ENCODE measurements at places on chromosomes 11 and 22.

DNA sequence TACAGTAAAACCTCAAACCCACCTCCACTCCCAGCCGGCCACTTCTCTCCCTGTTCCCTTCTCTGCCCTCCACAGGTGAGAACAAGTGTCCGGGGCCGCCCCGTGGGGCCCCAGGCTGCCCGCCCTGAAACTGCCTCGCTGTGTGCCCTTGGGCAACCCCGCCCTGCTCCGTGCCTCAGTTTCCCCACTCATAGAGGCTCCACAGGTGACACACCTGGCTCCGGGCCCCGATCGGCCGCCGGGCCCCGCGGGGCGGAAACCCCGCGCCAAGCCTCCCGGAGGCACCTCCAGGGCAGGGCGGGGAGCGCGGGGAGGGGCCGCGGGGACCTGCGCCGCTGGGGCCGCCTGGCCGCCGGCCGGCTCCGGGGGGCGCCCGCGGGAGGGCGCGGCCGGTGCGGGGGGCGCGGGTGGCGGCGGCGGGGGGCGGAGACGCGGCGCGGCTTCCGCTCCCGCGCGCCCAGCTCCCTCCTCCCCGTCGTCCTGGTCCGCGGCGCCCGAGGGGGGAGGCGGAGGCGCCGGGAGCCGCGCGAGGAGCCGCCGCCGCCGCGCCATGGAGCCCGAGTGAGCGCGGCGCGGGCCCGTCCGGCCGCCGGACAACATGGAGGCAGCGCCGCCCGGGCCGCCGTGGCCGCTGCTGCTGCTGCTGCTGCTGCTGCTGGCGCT lies at the start of gene LRP5:
TSS of gene LRP5 (plus strand) at position 475 of the 663 bp plus-strand sequence. CDS start at position 599, 124 bp downstream.
- DNase-seq, result no peak

DNA sequence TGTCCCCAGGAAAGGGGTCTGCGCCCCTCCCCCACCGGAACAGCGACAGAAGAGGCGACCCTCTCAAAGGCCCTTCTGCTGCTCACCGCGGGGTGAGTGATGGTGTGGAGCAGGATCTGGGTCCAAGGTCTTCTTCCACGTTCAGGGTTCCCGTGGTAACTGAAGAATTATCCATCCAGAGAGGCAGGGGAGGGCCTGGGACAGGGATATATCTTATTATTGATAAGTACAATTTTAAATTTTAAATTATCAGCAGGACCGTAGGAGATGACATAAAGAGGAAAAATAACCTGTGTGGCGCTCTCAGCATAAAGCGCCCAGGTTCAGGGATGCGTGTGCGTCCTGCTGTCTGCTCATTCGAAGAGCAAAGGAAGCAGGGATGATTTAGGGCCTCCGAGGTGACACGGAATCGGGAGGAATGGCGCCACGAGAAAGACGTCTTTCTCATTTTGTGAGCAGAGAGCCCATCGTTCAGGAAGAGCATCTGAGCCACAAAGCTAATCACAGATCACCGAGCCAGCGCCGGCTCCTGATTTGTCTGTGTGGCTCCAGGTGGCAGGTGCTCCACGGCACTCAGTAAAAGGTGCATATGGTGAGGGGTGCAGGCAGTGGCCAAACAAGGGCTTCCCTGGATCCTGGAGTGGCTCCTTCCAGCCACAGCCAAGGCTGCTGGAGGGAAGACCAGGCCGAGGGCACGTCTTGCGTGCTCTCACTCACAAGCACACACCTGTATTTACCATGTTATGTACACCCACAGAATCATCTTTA lies 19.3 kb downstream of the KRTAP5-5 start:
- no peak for DNase-seq

DNA sequence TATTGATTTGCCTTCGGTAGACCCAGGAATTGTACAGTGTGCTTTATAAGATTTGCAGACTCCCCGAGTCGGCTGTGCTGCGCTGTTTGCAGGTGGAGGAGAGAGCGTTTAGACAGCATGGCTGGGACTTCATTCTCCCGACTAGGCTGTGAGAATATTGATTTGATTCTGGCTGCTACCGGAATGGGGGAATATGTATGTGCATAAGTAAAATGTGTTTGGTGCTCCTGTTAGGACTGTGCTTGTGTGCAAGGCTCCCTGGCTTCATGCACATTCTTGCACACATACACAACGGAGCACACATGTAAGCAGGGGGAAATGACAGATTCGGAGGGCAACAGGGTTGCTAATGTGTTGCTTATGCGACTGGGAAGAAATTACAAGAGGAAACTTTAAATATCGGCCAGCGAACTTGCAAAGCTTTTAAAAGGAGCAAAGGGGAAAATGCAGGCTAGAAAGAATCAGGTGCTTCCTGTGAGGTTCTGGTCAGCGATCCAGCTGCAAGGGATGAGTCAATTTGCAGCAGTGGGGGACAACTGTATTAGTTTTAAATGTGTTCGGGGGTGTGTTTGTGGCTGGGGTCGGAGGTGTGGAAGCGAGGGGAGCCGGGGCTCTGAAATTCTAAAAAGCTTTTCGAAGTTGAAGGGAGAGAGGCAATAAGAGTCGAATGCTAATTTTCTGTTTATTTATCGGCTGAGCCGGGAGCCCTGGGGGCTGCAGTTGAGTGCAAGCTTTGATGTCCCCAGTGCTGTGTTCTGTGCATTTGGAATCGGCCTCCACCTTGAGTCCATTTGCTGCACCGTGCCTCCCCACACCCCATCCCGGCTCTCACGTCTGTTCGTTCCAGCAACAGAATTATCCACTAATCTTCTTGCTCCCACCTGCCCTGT lies 731 bp downstream of the NTM start:
- no peak for DNase-seq

DNA sequence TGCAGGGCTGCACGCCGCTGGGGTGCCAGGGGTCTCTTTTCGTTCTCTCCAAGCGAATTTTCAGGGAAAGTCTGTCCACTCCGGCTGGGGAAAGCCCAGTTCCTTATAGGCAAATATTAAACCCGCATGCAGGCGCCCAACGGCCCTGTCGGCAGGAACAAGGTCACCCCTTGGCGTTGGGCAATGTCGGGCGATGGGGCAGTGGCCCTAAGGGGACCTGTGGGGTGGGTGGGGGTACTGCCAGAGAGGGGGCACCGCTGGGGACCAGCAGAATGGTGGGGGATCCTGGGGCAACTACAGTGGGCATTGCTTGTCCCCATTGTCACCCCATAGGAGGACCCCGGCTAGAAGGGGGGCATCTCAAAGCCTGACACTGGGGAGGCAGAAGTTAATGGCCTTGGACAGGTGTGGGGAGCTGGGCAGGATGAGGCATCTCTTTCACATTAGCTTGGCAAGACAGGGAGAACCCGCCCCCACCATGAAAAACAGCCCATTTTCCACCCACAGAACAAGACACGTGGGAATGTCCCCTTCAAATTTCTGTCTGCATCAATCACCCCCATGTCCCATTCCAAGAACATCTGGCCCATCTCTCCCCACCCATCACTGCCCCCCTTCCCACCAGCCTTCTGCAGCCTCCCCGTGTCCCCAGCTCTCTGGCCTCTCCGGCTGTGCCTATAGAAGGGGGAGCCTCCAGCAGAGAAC lies 5.5 kb upstream of the IGF2 start:
- no peak for DNase-seq

DNA sequence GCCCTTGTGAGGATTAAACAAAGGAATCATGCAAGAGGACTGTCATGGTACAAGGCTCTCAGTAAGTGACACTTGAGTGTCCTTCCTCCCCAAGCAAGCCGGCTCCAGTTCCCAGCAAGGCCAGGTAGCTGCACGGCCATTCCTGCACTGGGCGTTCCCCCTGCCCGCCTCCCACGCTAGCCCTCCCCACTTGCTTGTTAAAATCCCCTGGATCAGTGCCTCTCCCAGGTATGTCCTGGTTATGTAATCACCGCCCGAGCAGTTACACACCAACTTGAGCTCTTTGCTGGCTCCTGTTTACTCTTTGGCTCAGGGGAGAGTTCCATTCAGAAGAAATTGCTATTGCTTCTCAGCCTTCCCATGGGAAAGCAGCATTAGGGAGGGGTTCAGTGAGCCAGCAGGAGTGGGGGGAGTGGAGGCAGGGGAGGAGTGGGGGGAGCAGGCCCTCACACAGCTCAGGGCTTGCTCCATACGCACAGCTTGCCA lies 19.4 kb upstream of the MYEOV start:
- no peak for DNase-seq

Data from HFF-Myc (cell line).